ENCODE measurements at places on chromosomes 2 and 18.

DNA sequence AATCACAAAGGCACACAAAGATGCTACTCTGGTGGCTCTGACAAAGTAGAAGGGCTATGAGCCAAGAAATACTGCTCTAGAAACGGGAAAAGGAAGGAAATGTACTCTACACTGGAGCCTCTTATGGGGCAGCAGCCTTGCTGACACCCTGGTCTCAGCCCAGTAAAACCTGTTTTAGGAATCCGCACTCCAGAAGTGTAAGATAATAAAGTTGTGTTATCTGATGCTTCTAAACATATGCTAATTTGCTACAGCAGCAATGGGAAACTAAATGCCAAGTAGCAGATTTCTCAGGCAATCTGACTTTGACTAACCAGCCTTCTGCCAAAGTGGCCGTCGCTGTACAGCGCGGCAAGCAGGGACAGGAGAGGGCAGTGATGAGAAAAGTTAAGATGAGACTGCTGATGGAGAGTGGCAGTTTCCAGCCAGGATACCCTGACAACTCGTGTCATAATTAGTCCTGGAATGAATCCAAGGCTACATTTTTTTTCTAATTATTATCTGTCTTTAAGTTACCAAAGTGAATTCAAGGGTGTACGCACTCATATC is 99.0 kb downstream of the NETO1 start:
- DNase-seq: no peak

DNA sequence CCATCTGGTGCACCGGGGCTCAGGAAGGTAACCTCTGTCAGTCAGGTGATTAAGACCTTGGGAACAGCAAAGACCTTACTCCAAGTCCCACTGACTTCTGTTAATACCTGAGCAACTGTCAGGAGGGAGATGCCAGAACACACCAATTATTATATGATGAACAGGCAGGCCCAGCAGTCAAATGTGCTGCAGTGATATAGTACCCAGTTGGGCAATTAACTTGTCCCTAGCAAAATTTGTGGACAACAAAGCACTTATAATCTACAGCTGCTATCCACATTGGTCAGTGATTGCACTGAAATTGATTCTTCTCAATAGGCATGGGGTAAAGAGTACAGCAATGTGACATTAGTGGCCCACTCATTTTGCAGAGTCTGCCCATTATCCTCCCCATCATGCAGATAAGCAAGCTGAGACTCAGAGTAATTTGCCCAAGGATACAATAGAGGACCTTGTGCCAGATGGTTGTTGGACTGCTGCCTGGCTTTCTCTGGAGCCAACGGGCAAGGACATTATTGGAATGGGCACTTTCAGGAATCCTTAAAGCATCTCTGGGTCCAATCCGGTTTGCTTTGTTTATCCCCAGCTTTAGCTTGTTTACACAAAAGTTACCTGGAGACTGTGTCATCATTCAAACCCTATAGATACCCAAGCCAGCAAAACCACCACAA is 147.6 kb downstream of the CCBE1 start:
- DNase-seq: no peak

DNA sequence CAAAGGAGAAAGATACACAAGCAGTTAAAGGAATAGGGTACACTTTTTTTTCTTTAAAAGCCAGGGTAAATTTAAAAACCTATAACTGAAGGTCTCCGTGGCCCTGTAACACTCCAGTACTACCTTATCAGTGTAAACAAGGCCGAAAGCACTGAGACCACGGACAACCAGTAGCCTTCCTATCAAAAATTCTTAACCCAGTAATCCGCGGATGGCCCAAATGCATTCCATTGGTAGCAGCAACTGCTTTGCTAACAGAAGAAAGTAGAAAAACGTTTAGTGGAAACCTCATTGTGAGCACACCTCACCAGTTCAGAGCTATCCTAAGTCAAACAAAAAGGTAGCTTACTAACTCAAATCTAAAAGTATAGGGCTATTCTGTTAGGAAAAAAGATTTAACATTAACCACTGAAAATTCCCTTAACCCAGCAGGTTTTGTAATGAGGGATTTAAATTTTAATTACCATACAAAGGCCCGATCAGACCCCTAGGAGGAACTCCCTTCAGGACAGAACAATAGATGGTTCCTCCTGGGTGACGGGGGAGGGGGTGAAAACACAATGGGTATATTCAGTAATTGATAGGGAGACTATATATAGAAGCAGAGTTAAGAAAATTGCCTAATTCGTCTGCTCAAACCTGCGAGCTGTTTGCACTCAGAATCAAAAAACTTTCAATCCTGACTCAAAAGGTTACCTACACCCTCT is 50.8 kb upstream of the CWC22 start:
- no peak for DNase-seq

DNA sequence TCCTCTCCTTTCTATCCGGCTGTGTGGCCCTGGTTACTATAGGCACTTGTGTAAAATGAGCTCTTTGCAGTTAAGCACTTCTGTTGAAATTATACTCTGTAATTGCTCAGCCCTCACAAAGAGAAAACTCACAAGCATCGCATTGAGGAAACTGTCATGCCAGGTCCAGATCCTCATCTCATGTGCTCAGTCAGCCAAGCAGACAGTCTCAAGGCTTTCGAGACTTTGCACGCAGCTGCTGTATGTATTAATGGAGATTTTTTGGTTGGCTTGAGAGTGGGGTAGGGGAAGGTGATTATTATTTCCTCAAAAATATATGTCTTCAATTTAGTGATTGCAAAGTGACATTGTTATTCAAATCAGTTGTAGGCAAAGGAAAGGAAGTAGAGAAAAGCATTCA is 33.0 kb upstream of the PHLPP1 start:
- peak; percentile 48 for DNase-seq

- no peak for DNase-seq
Observed at GRCh38 chr2:45855374-45855773, 203.9 kb downstream of the PRKCE start.

DNA sequence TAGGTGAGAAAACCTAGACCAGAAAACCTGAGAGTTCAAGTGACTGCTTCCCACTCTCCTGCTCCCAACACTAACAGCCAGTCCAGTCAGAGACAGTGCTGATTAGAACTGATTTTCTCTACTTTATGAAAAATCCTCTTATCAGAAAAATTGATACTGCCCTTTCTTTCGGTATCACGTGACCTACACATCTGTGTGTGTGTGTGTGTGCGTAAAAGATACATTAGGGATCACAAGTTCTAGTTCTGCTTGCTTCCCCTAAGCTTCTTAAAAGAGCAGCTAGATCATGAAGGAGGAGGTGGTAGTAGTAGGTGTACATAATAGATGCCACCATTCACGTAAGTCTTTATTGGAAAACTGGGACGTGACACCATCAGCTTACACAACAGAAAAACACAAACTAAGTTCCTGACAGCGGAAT is 1.5 kb downstream of the ARL5A start:
- no peak for DNase-seq

GRCh38 chr2:109208951-109209335 is 79.9 kb downstream of the SH3RF3 start:
- DNase-seq: no peak
